ENCODE measurements at places on chromosomes 5 and 9. TPM values are rescaled to one million over a fixed set of nuclear protein-coding genes. Genes with fewer than 3 reads are reported as not detected.

SARDH gene
- total RNA-seq, result 0.57 TPM

NEUROG1 gene
- not detected for total RNA-seq

RNF130 gene
- 309 TPM for total RNA-seq

COL27A1 gene
- 7.7 TPM for total RNA-seq

FOXI1 gene
- not detected for total RNA-seq

GRXCR2 gene
- not detected for total RNA-seq

INSL6 gene
- not detected for total RNA-seq

ADRA1B gene
- 2.4 TPM for total RNA-seq

GCNT4 gene
- total RNA-seq, result 1.1 TPM

PCYOX1L gene
- total RNA-seq, result 3.1 TPM

OR1L4 gene
- total RNA-seq, result not detected

SCGB3A2 gene
- total RNA-seq, result not detected

ZBTB26 gene
- total RNA-seq, result 7.7 TPM

DOCK8 gene
- total RNA-seq, result 49.0 TPM

SPINK13 gene
- not detected for total RNA-seq

TAS2R1 gene
- total RNA-seq, result not detected

SOWAHA gene
- total RNA-seq, result 0.75 TPM

GPRIN1 gene
- total RNA-seq, result 0.16 TPM

ERMP1 gene
- total RNA-seq, result 12.6 TPM

TRPM6 gene
- total RNA-seq, result 0.65 TPM

PLEKHG4B gene
- not detected for total RNA-seq

DOK3 gene
- 11.7 TPM for total RNA-seq

RASGEF1C gene
- not detected for total RNA-seq

BTNL9 gene
- total RNA-seq, result 83.7 TPM

TXNDC8 gene
- not detected for total RNA-seq

REEP2 gene
- 0.98 TPM for total RNA-seq

GBA2 gene
- total RNA-seq, result 107 TPM

SEMA4D gene
- total RNA-seq, result 12.7 TPM

CYLC2 gene
- total RNA-seq, result not detected

NRARP gene
- 2.4 TPM for total RNA-seq

CSF1R gene
- total RNA-seq, result 55.3 TPM

ADAMTS6 gene
- total RNA-seq, result 1.9 TPM

FNBP1 gene
- 34.1 TPM for total RNA-seq

PCDHGA6 gene
- 6.2 TPM for total RNA-seq

PDE6A gene
- not detected for total RNA-seq

C9orf50 gene
- total RNA-seq, result not detected

PCDHGB1 gene
- total RNA-seq, result 1.7 TPM

CBY3 gene
- total RNA-seq, result not detected

ZBTB43 gene
- total RNA-seq, result 13.6 TPM

TAF11L5 gene
- total RNA-seq, result not detected

SOX30 gene
- total RNA-seq, result not detected

IZUMO3 gene
- total RNA-seq, result not detected

FOXD1 gene
- not detected for total RNA-seq

EPB41L4B gene
- total RNA-seq, result 69.6 TPM

LIX1 gene
- not detected for total RNA-seq

KIF12 gene
- not detected for total RNA-seq

ACER2 gene
- total RNA-seq, result 46.7 TPM

ITK gene
- 8.8 TPM for total RNA-seq
